ENCODE measurements at places on chromosomes 2 and 18.

- no peak for DNase-seq
These were observed 518.8 kb downstream of the LRP1B start for GRCh38 chr2:141611981-141612380.

GRCh38 chr2:237702441-237703391 is 75.3 kb downstream of the LRRFIP1 start:
- DNase-seq = no peak

GRCh38 chr2:224596289-224596688 is 11.1 kb upstream of the CUL3 start:
- DNase-seq = no peak

DNA sequence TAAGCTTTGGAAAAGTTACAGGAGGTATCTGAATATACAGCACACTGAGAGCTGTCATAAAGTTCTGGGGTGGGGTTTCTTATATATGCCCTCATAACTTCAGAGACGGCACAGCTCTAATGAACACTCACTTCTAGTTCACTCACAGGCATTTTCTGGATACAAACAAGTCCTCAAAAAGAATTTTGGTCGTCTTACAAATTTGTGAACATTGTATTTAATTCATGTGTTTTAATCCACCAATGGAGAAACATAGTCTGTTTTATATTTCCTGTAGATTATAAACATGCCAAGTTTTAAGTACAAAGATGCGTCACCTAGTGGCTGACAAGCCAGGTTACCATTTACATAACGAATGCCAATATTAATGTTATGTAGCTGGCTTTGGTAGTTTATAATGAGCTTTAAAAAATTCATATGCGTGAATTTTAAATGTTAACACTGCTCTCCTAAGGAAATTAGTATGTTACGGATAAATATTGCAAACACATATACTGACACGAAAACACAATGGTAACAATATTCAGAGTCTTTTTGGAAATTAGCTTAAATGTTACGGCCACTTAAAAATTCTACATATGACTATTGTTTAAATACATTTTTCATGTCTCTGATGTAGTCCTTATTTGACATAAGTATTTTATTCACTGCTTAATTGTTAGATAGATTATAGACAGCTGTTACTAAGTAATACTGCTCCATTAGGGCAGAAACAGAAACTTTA is 2.5 kb downstream of the COL3A1 start:
- DNase-seq = no peak

DNA sequence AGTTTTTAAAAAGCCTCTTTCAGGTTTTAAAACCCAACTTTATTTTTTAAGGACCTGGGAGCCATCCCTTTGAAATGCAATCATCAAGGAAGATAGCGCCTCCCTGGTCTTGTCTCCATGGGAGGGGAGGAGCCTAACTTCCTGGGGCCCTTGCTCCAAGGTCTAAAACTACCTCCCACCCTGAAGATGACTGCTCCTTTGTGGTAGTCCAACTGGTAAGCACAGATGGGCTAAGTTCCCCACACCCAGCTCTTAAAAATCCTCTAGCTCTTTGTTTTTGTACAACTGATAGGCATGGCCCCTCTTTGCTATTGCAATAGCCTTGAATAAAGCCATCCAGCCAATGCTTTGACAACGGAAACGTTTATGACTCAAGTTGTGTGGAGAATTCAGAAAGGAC is 716.8 kb downstream of the CBLN2 start:
- no peak for DNase-seq

- no peak for DNase-seq
These were observed 129.1 kb downstream of the MYO3B start for GRCh38 chr2:170307052-170307451.

- no peak for DNase-seq
These were observed 111.9 kb downstream of the AP1S3 start for GRCh38 chr2:223725494-223725893.

- DNase-seq = no peak
These were observed 106.8 kb upstream of the SIX3 start for GRCh38 chr2:44834656-44835055.
